Spleen (tissue), 13 donors: ENCODE measurements at places on chromosomes 12 and 14. TPM values are rescaled to one million over a fixed set of nuclear protein-coding genes. Genes with fewer than 3 reads are reported as not detected.

Gene PTPRO
- total RNA-seq = 5.0 TPM

DNA sequence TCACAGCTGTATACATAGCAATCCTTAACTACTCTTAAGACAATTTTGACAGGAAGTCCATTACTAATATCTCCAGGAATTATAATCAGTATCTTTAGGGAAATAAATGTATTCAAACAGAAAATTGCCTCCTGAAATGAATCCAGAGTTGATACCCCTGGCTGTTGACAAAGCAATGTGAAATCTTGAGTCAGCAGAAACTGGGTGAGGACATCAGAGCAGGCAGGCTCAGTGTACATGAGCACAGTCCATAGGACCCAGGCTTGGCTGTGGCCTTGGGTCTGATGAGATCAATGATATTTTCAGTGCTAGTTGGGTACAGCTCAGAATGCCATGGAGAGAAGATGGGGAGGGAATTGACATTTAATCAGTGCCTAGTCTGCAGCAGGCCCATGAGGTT is 151.3 kb downstream of the SLC15A4 start:
- no peaks in the 10 kb centered on the region for H3K4me1 ChIP-seq
- H3K27ac ChIP-seq = no peak overlapping the region
- no peaks in the 10 kb centered on the region for H3K36me3 ChIP-seq
- no peaks in the 10 kb centered on the region for H3K27me3 ChIP-seq
- H3K4me3 ChIP-seq = no peak overlapping the region

- no peak for DNase-seq
- peaks cover 29% of the 10 kb centered on the region for H3K27me3 ChIP-seq
- H3K4me1 ChIP-seq = peaks cover 39% of the 10 kb centered on the region
- H3K27ac ChIP-seq = no peak overlapping the region
These were observed 17.8 kb upstream of the FIGNL2 start for GRCh38 chr12:51866324-51866723.

DNA sequence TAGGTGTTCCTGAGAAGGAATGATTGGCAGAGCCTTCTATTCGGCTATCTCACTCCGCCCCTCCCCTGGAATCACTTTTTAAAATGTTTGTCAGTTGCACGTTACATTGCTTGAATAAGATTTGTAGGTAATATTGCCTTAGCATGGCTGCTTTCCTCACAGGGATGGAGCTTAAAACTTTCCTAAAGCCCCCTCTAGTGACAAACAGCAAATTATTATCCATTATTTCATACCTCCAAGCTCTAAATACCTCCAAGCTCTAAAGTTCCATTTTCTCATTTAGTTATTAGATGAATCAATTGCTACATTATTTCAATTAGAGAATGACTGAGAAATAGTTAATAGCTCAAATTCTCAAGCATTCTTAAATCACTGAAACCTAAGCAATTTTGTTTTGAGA is 5.1 kb upstream of the SPATA7 start:
- H3K4me3 ChIP-seq = no peak overlapping the region
- no peak for DNase-seq
- H3K36me3 ChIP-seq = no peaks in the 10 kb centered on the region

GRCh38 chr12:74614426-74614825 is 76.8 kb downstream of the ATXN7L3B start:
- H3K4me1 ChIP-seq = no peaks in the 10 kb centered on the region
- DNase-seq = no peak
- no peaks in the 10 kb centered on the region for H3K36me3 ChIP-seq

DNA sequence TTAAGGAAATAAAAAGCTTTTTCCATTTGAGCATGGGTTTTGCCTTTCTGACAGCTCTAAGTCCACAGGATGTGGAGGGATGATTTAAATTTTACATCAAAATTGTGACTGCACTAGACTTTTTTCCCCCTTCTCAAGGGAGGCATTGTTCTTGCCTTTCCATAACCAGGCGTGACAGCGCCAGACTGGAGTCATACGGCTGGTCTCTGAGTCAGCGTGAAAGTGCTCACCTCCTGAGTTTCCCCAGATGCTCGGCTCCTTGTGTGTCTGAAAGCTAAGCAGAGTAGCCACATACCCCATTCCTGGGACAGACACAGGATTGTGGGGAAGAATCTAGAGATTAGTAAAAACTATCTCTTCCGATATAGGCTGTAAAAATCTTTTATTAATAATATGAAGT is 43.1 kb downstream of the SOX5 start:
- no peaks in the 10 kb centered on the region for H3K36me3 ChIP-seq
- no peak for DNase-seq
- no peak overlapping the region for H3K4me3 ChIP-seq
- H3K27ac ChIP-seq = no peak overlapping the region
- no peaks in the 10 kb centered on the region for H3K4me1 ChIP-seq
